Cerebellum (tissue), 4 donors: ENCODE measurements at places on chromosomes 5 and 9.

GRCh38 chr5:151651997-151652645 lies 34.6 kb downstream of the SPARC start:
- DNase-seq: peak; percentile 91

GRCh38 chr9:73160868-73161267 lies 9.2 kb downstream of the ANXA1 start:
- DNase-seq: no peak

DNA sequence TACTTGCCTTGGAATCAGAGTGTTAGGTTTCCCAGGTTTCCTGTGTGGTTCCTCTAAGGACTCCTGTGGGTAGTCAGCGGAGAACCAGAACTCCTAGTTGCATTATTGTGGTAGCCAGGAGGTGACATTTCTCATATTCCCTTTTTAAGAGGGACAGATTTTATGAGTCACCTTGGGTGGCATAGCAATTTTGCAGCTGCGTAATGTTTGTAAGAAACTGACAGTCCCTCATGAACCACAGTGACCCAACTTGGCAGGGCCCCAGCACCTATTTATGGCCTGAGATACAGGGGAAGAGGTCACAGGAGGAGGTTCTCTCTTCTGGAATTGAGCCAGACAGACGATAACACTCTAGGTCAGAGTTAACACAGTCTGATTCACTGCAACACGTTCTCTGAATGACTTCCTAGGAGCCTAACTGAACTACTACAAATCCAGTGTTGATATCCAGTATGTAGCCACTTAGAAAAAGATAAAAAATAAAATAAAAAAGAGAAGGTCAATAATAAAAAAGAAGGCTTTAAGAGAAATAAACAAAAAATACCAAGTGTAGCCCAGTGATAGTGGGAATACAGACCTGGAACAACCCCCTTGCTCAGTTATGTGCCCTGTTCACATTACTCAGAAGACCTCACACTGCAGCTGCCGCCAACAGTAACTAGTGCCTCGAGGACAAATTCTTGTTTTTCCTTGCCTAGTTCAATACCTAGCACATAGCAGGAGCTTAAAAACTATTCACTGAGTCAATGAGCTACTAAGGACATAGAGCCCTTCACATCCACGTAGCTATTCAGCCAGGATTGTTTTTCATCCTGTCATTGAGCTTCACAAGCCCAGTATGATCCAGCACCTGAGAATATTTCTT lies 50.7 kb upstream of the VLDLR start:
- peak; percentile 13 for DNase-seq

DNA sequence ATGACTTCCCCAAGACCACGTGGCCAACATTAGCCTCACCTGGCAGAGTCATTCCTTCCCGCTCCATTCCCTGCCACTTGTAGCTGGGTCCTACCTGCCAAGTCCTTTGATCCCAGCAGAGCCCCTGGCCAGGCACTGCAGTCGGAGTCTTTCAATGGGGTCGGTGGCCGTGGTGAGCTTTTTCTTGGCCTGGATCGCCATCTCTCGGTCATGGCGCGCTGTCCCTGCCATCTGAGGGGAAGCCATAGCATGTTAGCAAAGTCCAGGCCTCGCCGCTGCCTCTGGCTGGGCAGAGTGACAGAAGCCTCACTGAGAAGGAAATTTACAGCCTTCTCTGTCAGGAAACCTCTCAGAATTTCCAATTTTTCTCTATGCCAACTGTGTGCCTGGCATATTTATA lies 17.5 kb downstream of the CAPSL start:
- no peak for DNase-seq

- no peak for DNase-seq
Observed at GRCh38 chr9:20407013-20407412, 215.3 kb downstream of the MLLT3 start.

DNA sequence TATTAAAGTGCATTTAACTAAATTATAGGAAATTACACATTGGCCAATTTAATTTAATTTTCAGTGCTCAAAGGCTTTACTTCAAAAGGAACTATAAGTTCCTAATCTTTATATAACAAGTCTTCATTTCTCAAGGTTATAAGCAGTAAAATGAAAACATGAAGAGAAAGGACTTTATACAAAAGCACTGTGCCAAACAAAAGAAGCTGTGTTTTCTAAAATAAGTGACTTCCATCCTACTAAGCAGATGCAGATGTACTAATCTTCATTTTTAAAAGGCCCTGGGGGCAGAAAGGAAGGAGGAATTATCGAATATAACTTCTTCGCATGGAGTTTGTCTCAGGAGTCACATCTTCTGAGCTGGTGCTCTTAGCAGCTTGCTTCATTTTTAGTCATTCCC lies 81.4 kb downstream of the SHC3 start:
- no peak for DNase-seq

DNA sequence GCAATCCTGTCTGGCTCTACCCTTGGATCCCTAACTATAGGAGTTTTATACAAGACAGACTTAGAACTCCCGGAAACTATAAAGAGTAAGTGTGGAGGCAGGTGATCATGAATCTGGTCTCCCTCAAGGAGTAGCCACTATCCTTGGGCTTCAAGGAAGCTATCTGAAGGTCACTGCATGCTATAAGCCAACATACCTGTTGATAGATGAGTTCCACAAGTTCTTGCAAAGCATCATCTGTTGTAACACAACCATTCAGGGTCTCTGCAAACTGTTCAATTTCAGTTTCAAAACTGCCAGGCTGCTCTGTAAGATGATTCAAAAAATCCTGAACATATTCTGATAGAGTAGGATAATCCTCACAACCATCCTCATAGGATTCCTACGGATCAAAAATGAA lies 9.3 kb downstream of the PAIP1 start:
- DNase-seq: no peak

DNA sequence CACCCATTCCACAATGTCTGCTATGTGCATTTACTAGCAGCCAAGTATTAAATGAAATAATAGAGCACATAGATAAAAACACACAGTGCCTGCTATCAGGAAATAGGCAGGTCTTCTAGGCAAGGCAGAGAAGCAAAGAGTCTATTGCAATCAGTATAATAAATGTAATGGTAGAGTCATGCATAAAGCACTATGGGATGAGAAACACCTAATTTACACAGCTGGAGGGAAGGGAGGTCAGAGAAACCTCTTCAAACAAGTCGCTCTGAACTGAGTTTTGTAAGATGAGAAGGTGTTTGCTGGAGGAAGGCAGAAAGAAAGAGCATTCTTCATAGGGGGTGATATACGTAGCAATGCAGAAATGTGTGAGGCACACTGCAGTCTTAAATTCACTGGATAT lies 341.0 kb upstream of the DMAC1 start:
- no peak for DNase-seq

DNA sequence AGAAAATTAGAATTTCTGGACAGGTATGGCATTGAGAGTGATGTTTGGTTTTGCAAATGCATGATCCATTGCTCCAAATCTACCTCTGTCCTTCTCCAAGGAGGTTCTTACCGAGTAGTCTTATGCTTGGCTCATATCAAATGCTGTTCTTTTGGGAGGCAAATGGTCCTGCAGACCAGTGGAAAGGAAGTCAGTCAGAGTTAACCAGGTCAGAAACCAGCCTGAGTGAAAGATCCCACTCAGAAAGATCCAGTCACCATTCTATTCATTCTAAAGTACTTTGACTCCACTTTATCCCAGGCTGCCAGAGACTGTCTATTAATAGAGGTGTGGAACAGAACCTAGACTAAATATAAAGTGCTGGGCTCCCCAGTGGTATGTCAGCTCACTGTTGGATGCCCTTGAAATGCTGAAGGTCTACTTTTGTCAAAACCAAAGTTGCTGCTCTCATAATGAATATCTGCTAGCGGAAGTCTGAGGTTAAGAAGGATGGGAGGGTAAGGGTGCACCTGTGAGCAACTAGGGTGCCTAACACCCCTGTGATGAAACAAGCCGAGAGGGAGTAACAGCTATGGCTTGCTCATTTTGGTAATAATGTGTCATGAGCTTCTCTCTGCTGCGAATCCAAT lies 302.2 kb downstream of the ZNF608 start:
- no peak for DNase-seq

- no peak for DNase-seq
Observed at GRCh38 chr5:119367502-119368237, 11.9 kb downstream of the TNFAIP8 start.

- DNase-seq: peak; percentile 38
Observed at GRCh38 chr5:150272531-150272930, 17.0 kb downstream of the CAMK2A start.

DNA sequence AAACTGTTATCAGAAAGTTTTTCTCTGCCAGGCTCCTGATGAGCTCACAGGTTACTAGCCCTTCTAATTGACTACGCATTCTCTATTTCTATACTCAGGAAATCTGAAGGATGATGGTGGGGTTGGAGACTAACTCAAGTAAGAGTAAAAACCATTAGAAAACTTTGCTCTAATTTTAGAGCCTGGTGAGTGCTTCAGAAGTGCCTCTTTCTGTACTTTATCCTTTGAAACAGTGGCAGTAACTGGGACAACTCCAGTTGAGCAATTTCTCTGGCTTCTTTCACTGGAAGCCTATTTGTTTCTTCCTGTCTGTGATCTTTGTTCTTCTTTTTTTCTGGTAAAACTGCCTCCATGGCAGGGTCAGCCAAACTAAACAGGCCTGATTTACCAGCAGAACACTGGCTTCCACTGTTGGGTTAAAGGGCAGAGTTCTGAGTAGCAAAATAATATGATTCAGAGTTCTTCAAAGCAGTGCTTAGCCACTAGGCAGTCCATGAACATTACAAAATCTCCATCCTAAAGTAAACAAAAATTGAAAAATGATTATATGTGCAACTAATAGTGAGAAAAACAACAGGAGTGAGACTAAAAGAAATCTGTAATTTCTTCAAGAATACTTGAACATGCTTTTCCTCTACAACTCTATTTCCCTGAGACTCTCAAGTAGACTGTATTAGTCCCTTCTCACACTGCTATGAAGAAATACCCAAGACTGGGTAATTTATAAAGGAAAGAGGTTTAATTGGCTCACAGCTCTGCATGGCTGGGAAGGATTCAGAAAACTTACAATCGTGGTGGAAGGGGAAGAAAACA lies 79.8 kb downstream of the MROH2B start:
- peak; percentile 1 for DNase-seq

DNA sequence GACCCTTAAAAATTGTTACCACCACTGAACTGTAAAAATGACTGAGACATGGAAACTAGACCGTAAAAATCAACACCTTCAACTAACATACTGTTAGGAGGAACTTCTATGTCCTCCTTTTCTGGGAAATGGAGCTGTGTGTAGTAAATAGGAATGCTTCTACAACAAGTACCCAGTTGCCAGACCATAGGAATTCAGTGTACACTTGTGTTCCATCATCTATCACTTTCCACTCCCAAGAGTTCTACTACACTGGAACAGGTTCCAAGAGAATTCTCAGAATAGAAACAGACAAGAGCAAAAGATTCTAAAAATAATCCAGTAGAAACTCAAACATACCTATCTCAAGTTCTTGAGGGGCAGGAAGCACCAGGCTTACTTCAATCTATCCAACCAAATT lies 23.6 kb downstream of the UBAP2 start:
- no peak for DNase-seq

- no peak for DNase-seq
Observed at GRCh38 chr5:139636207-139636792, 11.8 kb upstream of the CXXC5 start.

- DNase-seq: no peak
Observed at GRCh38 chr5:35863159-35863558, 6.5 kb downstream of the IL7R start.

DNA sequence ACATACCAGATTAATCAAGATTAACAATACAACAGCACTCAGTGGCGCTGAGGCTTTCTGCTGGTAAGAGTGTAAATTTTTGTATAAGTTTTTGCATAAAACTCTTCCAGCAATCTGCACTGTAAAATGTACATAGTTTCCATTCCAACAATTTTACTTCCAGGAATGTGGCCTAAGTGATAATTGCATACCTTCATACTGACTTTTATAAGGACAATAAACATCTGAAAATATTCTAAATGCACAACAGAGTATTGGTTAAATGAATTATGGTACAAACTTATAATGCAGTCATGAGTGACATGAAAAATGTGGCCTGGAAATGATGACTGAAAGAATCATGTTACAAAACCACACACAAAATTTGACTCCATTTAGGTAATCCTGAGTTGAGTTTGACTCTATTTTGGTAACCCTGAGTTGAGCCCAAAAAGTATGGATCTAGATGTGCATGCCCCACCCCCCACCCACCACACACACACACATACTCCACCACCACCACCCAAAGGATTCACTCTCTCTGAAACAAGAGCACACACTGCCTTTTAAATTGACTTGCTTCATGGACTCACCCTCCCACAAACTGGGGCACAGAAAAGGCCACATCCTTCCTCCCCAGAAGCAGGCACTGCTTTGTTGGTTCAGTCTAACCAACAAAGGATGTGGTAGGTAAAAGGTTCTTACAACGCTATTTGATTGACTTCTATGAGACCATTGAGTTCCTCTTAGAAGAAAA lies 137.6 kb downstream of the SUSD1 start:
- DNase-seq: no peak

- no peak for DNase-seq
Observed at GRCh38 chr9:91417602-91418214, 5.9 kb downstream of the NFIL3 start.

GRCh38 chr9:77851882-77852595 lies 179.6 kb downstream of the GNAQ start:
- DNase-seq: no peak

- no peak for DNase-seq
Observed at GRCh38 chr9:130633336-130634190, 30.8 kb upstream of the PRDM12 start.

DNA sequence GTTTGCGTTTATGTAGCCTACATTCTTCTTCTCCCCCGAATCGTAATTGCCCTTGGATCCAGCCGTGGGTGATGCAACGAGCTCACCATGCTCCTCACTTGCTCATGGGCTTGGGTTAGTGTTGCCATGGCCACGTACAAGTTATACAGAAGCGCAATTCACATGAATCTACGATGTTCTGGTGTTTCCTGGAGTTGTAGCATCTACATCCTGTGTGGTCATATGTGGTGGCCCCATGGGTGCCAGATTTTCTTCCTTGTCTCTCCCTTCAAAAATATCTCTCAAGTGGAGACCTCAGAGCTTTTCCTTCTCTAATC lies 115.3 kb downstream of the TLE4 start:
- no peak for DNase-seq

- DNase-seq: peak; percentile 91
Observed at GRCh38 chr5:141475625-141476131, at the start of gene PCDHGC3. Gene PCDHGC3 (plus strand): TSS chr5:141475966. CDS start chr5:141476117, 151 bp downstream.

DNA sequence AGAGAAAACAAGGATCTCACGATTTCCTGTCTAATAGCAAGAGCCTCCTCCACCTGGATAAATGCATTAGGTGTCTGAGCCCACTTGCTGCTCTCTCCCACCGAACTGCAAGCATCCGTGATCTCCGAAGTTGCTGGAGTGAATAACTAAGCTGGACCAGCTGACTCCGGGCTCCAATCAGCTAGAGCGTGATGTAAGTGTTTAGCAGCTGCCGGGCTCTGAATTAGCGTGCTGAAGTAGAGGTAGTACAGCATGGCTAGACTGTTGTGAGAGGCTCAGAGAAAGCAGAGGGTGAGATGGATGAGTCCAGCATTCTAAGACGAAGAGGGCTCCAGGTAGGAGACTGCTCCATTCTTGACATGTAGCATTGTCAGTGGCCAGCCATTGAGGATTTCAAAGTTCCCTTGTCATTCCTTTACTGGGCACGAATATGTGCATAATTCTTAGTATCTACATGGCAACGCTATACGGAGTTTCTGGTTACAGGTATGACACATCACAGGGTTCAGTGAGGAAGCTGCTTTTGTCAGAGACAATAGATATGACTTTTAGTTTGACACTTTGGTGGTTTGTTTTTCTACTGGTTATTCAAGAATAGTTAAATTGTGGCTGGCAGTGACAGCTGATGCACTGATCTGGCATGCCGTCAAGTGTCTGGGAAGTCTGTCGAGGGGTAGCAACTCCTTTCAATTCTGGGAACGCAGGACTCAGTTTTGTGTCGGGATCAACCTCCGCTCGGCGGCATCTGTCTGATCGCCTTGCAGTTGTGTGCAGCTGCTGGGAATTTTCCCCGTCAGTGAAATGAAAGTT lies 232.6 kb downstream of the MAST4 start:
- no peak for DNase-seq
